ENCODE measurements at places on chromosomes 1 and 21.

GRCh38 chr21:38257667-38258066 lies 876 bp downstream of the KCNJ15 start:
- DNase-seq = no peak

DNA sequence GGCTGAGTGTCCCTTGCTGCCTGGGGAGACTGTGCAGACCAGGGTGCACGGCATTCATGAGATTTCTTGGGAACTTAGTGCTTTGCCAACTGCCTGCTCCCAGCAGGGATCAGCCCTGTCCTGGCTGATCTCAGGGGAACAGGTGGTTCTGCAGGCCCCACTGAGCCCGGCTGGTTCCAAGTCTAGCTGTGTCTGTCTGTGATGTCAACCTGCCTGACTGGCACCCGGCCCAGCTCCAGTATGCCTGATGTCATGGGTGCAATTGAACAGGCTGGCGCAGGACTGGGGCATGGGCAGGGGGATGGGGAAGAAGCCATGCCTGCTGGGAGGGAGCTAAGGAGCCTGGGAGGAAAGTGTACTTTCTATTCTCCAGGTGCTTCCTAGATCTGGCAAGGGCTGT lies 227.1 kb downstream of the GRIK3 start:
- no peak for DNase-seq

GRCh38 chr1:54490361-54491248 lies 57.4 kb upstream of the ACOT11 start:
- DNase-seq = no peak

- no peak for DNase-seq
Observed at GRCh38 chr1:1216770-1217620, 3.0 kb upstream of the TNFRSF4 start.

GRCh38 chr1:238458899-238459298 lies 568.2 kb upstream of the ZP4 start:
- DNase-seq = no peak

DNA sequence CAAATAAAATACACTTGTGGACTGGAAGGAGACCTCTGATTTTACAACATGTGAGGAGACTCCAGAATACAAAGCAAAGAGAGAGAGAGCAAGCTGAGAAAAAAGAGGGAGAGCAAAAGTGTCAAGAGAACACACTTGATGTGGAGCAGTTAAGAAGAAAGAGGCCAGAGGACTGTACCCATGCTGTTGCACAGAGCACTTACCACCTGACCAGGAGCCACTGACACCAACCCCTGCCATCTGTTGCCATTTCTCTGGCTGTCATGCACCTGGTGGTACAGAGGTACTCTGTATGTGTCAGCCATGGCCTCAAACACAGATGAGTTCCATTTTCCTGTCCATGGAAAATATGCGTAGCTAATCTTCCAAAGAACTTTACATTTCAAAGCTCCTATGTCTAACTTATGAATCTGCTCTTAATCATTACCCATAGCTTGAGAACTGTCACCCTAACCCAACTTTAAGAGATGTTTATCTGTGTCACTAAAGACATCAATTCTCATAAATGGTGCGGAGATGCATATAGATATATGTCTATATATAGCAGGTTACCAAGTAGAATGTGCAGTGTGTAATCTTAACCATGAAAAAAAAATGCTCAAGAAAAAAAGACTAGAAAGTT lies 32.8 kb upstream of the ABCD3 start:
- DNase-seq = no peak

- no peak for DNase-seq
Observed at GRCh38 chr1:86926883-86927282, 12.4 kb downstream of the HS2ST1 start.

- DNase-seq = no peak
Observed at GRCh38 chr1:13620825-13621224, 37.2 kb downstream of the PDPN start.

- no peak for DNase-seq
Observed at GRCh38 chr1:208268541-208269337, 24.6 kb upstream of the PLXNA2 start.

GRCh38 chr21:42654913-42655795 lies 1.7 kb downstream of the PDE9A start:
- no peak for DNase-seq

GRCh38 chr1:234969581-234970400 lies 158.8 kb downstream of the TOMM20 start:
- no peak for DNase-seq

DNA sequence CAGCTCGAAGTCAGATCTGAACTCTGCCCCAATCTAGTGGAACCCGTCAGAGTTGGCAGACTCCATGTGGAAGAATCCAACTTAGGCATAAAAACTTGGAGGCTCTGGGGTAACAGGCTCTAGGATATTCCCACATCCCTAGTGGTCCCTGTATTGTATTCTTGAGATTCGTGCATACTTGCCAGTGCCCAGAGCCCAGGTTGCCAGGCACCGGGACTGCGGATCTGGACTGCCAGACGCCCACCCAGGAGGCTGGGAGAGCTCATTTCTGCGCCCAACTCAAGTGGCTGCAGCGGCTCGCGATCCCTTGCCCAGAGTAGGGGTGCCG lies 1.1 kb downstream of the GRIK1 start:
- no peak for DNase-seq

DNA sequence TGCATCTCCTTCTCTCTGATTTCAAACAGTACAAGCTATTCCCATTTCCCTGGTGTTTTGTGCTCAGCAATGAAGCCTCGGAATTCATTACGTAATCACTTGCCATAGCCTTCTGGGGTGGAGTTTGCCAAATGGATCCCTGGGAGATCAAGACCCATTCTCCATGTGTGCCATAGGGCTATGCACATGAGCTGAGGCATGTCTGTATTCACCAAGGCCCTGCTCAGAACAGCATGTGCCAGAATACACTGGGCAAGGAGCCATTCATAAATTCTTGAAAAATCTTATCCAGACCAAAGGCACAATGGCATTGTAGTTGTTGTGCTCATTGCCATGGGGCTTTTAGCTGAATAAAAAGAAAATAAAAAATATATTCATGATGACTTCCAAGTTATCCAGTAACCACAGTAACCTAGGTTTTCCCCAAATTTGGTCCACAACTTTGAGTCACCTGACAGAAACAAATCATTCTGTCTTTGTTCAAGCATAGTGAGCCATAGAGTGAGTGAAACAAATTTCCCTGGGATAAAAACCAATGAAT lies 53.0 kb downstream of the CRB1 start:
- DNase-seq = no peak

GRCh38 chr1:182686446-182686845 lies 2.1 kb upstream of the RGS8 start:
- DNase-seq = no peak

DNA sequence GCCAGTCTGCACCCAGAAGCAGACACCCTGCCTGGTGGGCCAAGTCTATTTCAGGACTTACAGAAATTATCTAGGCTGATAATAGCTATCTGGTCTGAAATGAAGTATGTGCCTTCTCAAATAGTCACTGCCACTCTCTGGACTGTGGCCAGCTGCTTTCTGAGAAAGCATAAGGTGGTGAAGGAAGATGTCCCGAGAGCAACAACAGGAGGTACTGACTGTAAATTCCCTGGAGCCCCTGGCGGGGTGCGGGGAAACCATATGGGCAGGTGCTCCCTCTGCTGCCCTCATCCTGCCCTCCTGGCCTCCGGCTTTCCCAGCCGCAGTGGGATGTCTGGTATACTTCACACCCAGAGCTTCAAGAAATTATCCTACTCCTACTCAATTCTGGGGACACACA lies 86.8 kb downstream of the TGFBR3 start:
- no peak for DNase-seq

GRCh38 chr21:16522548-16522947 lies 792.8 kb downstream of the USP25 start:
- DNase-seq = no peak

DNA sequence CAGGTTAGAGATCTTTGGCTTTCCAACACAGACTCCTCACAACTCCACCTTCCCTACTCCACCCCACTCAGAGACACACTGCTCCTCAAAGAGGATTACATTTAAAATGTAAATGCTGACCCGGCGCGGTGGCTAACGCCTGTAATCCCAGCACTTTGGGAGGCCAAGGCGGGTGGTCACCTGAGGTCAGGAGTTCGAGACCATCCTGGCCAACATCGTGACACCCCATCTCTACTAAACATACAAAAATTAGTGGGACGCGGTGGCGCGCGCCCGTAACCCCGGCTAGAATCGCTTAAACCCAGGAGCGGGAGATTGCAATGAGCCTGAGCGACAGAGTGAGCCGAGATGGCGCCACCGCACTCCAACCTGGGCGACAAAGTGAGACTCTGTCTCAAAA lies 1.8 kb upstream of the ANP32E start:
- DNase-seq = no peak

Data from ascending aorta (tissue), 2 donors.